ENCODE measurements at places on chromosomes 7 and 10.

GRCh38 chr7:121026159-121026558, 37.6 kb downstream of the CPED1 start:
- no peak for DNase-seq

- DNase-seq: no peak
These were observed 591.4 kb downstream of the SORCS1 start for GRCh38 chr10:106573106-106573505.

GRCh38 chr10:14116837-14117236, 213.9 kb downstream of the FRMD4A start:
- DNase-seq: no peak

DNA sequence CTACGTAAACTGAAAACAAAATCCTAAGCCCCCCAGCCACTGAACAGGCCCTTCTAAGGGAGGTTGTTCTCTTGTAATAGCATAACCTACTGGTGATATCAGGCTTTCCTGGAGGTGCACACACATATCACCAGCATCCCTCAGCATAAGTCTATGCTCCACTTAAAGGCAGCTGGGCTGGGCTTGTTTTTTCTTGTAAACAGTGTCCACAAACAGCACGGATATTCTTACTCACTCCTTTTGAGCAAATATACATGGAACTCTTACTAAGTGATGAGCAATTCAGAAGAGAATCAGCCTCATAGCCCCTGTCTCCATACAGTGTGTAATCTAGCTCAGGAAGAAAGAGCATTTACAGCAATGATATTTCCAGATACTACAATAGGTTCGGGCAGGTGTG, 2.4 kb downstream of the LRIT1 start:
- no peak for DNase-seq

Data from left lobe of liver (tissue), 2 donors.